ENCODE measurements at places on chromosomes 2 and 18.

GRCh38 chr2:98090951-98091350, 4.0 kb downstream of the VWA3B start:
- no peak for DNase-seq

- no peak for DNase-seq
Observed at GRCh38 chr18:23512641-23513040, 9.3 kb downstream of the RMC1 start.

DNA sequence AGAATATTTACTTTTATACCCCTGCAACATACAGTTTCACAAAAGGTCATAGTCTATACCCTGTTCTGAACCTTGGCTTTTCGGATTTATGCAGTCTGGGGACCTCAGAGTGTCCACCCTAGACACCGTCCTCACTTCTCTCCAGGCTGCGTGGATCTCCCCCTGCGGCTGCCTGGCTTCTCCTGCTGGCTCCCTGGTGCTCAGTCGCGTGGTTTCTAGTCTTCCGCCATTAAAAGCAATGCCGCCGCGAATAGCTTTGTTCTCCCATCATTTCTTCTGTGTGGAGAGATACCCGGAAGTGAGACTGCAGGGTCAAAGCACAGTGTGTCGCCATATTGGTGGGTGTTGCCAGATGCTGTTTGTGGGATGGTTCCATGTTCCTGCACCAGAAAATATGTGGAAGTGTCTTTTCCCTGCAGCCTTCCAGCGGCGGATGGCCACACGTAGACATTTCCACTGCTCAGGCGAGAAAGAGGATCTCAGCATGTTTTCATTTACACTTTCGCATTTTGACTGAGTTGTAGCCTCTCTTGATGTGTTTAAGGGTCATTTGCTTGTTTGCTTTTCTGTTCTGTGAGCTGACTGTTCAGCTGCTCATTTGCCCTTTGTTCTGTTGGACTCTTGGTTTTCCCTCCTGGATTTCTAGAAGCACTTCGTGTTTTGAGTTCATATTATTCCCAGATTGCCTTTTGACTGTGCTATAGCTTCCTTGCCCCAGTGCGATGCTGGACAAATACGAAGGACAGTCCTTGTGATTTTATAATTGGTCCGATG, 22.9 kb upstream of the ASB1 start:
- no peak for DNase-seq

GRCh38 chr18:78892721-78893120, 86.9 kb upstream of the SALL3 start:
- DNase-seq = no peak

GRCh38 chr2:9430316-9431293, 7.2 kb downstream of the CPSF3 start:
- DNase-seq = no peak

- DNase-seq = no peak
Observed at GRCh38 chr18:70421471-70422390, 132.9 kb downstream of the SOCS6 start.

DNA sequence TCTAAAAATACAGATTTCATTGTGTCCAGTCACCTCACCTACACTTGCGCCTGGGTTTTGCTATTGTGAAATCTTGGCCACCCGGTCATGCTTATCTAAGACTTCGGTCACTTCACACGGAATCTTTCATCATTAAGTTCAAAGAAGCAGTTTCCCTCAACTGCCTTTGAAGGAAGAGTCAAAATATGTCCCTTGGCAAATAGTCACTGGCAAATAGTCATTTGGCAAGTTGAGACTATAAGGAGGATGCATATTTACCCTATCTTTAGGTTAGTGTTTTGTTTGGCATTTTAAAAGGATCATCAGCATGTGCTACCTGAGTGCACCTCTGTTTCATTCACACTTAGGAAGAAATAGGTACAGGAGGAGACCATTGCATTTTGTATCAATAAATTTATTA, 95.9 kb downstream of the FEZ2 start:
- no peak for DNase-seq

DNA sequence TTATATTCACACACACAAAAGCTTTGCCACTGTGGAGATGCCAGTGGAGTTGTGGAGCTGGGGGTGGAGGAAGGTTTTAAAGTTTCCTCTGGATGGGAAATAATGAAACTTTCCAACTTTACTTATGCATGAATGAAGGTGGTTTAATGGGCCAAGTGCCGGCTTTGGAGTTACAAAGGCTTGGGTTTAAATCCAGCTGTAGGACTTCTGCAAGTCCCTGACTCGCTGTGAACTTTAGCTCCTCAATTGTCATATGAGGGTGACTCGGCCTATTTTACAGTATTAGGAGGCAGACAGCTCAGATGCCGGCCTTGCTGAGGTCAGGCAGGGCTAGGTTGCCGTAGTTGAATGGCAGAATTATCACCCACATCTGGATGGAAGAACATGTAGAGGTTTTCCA, 415.8 kb upstream of the TRIB2 start:
- no peak for DNase-seq

DNA sequence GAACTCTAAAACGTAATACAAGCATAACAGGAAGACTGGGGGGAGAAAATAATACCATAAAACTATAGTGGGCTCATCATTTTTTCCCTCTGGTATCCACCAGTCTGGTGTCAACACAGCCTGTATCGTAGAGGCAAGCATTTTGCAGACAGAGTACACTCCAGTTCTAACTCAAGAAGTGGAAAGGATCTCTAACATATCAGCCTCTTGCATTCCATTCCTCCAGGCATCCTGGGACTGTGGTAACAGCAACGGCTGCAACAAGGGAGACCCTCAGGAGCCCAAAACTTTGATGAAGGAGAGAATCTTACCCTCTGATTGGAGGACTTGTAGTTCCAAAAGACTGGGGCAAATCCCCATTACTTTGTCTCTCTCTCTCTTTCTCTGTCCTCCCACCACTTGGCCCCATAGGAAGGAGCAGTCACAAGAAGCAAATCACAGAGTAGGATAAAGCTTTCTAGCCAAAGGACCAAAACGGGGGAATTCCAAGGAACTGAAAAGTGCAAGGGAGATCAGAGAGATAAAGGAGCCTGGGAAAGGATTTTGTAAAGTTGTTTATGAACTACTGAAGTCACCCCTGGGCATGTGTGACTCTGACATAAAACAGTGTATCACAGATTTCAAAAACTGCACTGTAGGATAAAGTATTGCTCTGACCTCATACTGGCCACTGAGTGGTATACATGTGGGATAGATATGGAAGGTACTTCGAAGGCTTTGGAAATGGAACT, 11.9 kb downstream of the FRZB start:
- DNase-seq = no peak

DNA sequence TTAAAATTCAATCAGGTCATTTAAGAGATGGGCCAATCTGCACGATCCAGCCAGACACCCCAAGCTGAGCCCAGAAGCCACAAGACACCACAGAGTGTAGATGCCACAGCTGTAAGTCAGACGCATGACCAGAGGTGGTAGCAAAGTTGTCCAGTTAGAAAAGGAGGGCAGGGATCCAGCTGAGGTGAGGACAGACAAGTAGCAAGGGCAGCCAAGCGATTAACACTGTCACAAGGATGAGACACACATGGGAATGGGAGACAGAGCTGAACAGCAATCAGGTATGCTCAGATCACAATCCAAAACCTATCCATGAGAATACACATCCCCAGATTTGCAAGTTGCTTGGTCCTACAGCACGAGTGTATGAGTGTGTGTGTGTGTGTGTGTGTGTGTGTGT, 143.4 kb upstream of the STK17B start:
- no peak for DNase-seq

- no peak for DNase-seq
Observed at GRCh38 chr2:152219077-152219828, 43.7 kb upstream of the STAM2 start.

- no peak for DNase-seq
Observed at GRCh38 chr2:16948053-16948452, 282.4 kb upstream of the CYRIA start.

- DNase-seq = no peak
Observed at GRCh38 chr2:229410264-229410663, 139.2 kb upstream of the PID1 start.

GRCh38 chr2:191382801-191383200, 137.6 kb downstream of the MYO1B start:
- DNase-seq = no peak

- DNase-seq = no peak
Observed at GRCh38 chr2:180056367-180057118, 49.4 kb upstream of the CWC22 start.

DNA sequence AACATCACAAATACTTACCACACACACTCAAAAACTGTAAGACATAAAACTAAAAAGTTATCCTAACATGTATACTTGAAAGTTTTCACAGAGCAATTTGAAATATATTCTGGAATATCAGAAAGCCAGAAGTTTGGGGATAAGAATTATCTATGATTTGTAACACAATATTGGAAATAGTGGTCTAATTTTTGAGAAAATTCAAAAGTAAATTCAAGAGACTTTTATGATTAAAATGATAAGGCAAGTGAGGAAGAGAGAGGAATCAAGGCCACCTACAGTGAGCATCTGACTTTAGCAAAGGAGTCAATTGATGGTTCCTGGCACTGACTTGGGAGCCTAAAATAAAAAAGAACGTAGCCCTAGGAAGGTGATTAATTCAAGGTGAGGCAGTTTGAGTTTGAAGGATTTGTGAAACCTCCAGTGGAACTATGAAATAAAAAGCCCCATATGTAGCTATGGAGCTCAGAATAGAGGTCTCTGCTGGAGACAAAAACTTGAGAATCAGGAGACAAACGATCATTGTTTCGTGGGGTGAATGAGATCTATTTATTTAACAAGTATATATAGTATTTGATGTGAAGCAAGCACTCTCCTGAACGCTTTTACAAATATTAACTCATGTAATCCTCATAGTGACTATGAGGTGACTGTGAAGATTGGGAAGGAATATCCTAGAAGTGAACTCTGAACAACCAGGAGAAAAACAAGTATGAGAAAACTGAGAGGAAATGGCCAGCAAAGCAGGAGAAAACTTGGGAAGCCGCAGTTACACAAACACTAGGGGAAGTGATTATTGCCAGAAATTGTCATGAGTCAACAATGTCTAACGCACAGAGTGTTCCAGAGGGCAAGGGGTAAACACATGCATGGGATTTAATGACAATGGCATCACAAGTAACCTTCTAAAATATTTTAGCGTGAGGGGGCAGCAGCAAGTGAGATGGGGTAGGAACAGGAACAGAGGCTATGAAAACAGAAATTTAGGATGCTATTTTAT, 12.8 kb downstream of the TFPI start:
- no peak for DNase-seq

DNA sequence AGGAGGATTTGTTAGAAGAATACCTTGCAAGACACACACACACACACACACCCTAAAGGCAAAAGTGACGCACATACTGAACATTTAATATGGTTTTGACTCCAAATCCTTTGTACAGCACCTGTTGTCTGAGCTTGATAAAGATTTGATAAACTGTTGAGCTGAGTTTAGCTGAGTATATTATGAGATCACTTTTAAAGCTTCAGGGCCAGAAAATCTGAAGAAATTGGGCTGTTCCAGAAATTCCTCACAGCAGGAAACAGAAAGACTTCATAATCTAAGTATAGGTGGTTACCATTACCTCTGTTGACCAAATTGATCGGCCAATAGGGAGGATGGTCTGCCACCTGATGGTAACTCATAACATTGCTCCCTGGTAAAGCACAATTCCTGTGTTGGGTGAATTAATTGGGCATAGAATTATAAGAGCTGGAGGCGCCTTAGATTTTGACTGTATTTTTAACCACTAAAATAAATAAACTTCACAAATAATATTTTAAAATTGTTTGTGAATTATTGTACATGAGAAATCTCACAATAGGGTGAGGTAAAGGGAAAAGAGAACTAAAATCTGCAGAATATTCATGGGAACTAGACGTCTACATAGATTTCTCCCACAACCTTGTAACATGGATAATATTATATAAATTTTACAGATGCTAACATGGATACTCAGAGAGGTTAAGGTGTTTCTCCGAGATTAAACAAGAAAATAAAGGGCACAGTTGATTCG, 21.8 kb upstream of the RPIA start:
- DNase-seq = peak; percentile 53

DNA sequence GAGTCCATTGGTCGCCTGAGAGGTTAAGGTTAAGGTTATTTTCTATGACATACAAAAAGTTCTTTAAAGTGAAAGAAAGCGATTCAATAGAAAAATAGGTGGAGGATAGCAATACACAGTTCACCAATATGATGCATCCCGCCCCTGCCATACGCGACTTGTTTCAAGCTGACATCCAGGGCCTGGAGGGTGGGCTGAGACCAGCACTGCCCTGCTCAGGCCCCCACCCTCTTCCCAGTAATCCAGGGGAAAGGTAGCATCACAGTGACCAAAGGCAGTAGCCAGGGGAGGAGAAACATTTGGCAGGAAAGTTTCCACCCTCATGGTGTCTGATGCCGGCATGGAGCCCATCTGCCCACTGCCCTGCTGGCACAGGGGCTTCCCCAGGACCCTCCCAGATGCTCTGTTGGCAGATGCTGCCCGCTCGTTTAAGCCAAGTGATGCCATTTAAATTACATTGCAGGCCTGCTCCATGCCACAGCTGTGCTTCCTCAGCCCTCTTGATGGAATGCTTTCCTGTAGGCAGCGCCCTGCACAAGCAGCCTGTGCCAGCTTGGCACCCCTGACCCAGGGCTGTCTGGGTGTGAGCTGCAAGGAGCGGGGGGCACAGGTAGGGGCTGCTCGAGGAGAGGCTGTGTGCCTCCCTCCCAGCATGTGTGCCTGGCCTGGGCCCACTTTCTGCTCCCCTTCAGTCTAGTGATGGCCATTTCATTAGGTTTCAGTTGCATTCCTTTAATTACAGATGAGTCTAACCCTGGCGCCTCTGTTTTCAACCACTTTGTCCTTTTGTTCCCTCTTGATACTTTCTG, 10.7 kb upstream of the ANO7 start:
- DNase-seq = no peak

GRCh38 chr2:25339791-25340180, 1.9 kb downstream of the DNMT3A start:
- no peak for DNase-seq

- DNase-seq = no peak
Observed at GRCh38 chr18:63676526-63677323, 15.0 kb upstream of the SERPINB3 start.

DNA sequence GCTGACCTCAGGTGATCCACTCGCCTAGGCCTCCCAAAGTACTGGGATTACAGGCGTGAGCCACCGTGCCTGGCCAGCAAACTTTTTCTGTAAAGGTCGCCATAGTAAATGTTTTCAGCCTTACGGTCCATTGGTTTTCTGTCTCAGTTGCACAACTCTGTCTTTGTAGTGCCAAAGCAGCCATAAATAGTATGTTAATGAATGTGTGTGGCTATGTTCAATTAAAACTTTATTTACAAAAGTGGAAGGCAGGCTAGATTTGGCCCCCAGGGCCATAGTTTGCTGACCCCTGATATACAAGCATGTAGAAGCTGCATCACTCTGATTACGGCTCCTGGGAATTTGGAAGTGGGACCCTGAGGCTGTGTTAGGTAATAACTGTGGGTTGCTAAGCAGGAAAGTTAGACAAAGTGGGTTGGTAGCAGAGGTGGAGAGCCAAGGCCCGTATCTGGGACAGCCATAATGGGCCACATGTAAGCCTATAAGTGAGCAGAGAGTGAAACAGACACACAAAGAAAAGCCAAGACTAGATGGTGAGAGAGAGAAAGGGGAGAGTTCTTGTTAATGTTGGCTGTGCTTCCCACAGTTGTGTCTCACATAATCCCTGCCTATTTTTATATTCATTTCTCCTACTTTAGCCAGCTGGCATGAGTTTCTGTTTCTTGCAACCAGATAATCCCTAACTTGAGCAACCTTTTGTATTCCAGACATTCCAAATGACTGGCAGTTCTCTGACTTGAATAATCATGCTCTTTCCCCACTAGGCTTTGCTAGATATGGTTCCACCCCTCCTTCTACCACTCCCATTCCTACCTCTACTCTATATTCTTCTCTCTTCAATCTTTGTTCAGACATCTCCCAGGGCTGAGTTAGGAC, 223.3 kb upstream of the STON1 start:
- DNase-seq = no peak

GRCh38 chr2:99389371-99389770, 52.2 kb downstream of the EIF5B start:
- no peak for DNase-seq

Measured in SK-N-SH (cell line).